Brain microvascular endothelial cell (primary cell): ENCODE measurements at places on chromosomes 12 and 14.
A peak's percentile ranks its signal among the peaks of the same experiment; 100 is the strongest.

GRCh38 chr12:75891072-75891471, 140.5 kb downstream of the PHLDA1 start:
- no peak for DNase-seq

DNA sequence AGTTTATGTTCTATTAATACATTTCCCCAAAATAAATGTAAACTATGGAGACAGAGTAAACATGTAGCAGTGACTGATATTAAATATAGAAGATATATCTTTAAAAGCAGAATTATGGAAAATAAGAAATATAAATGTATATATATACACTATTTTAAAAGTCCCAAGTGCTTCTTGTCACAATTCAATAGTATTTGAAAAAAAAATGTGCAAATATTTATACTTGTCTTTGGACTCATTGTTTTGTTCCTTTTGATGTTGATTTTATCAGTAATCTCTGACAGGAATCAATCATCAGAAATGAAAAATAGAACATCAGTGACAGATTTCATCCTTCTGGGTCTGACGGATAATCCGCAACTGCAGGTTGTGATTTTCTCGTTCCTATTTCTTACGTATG, at the start of gene OR6C76:
TSS of gene OR6C76 (plus strand) at position 301 of the 400 bp plus-strand sequence. CDS start at position 301, 0 bp downstream.
- no peak for DNase-seq

- peak; percentile 45 for DNase-seq
Observed at GRCh38 chr14:39219075-39219499, 14.6 kb upstream of the MIA2 start.

- DNase-seq: no peak
Observed at GRCh38 chr12:54368025-54368708, 3.9 kb upstream of the GPR84 start.
